GM04504 (cell line): ENCODE measurements at places on chromosomes 2 and 18.

DNA sequence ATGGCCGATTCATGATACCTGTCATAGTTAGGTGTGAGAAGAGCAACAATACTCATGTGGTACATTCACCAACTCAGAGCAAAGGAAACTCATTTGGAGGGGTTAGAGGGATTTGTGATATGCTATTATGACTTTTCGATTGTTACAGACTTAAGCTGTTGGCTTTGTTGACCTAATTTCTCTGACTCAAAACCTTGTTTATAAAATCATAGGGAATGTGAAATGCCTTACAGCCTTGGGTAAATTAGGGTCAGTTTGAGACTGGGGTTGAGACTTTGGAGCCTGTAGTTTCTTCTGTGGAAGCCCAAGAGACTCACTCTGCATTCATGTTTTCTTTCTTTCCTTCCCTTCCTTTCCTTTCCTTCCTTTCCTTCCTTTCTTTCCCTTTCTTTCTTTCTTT is 261.9 kb downstream of the LRRTM1 start:
- no peak for DNase-seq

DNA sequence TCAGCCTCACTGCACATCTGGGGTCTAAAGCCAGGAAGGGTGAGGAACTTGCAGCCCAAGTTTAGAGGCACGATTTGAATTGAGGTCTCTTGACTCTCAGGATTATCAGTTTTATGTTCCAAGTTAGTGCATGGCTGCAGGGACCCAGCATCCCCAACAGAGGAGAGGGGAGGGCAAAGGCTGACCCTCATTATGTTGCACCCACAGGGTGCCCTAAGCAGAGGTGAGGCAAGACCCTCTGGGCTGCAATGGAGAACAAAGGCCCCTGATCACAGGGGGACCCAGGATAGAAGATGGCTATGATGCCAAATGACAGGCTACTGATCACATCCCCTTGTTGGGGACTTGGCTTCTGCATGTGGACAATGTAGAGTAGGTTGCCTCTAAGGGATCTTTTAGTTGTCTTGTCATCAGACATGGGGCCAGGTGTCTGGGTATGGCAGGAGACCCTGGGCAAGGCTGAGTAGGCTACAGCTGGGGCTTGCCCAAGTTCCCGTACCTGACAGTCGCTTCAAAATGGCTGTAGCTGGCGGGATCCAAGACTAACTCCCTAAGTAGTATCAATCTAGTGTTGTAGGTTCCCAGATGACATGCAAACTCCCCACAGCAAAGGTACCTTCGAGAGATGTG is 4.5 kb upstream of the GDF7 start:
- DNase-seq: no peak

- DNase-seq: no peak
Observed at GRCh38 chr18:4309227-4309626, 145.9 kb downstream of the DLGAP1 start.

GRCh38 chr2:98647636-98648035 is 39.2 kb downstream of the UNC50 start:
- DNase-seq: no peak

DNA sequence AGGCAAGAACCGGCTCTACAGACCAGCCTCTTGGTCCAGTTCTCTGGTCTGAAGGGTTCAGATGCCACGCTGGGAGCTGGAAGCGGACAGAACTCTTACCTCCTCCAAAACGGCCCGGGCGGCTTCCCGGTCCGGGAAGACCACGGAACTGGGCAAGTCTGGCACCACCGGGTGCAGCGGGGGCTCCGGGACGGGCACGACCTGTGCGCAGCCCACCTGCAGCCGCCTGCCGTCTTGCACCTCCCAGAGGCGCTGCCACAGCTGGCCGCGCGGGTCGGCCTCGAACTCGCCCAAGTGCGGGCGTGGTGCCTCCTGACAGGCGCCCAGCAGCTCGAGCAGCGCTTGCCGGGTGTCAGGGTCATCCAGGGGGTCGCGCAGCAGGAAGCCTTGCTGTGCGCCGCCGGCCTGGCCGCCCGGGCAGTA is 773 bp downstream of the CMPK2 start:
- DNase-seq: no peak

GRCh38 chr2:101842471-101842870 is 145.0 kb downstream of the MAP4K4 start:
- no peak for DNase-seq

- no peak for DNase-seq
Observed at GRCh38 chr2:131006561-131006960, 86.7 kb downstream of the FAM168B start.

- DNase-seq: peak; percentile 19
Observed at GRCh38 chr2:171957061-171957460, 34.8 kb downstream of the HAT1 start.

GRCh38 chr2:193966590-193966989 is 1690.4 kb upstream of the SLC39A10 start:
- peak; percentile 20 for DNase-seq

DNA sequence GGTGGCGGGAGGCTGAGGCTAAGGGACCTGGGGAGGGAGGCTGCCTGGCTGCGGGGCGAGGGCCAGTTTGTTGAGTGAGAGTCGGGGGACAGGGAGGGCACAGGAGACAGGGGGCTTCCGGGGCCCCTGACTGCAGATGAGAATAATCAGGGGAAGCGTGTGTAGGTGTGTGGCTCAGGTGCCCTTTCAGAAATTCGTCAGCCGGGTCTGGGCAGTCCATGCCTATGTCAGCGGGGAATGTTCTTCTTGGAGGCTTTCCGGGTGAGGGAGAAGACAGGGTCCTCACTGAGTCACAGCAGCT is 52.3 kb upstream of the OTOF start:
- no peak for DNase-seq

- no peak for DNase-seq
Observed at GRCh38 chr2:56287974-56288373, 104.2 kb downstream of the CCDC85A start.

- no peak for DNase-seq
Observed at GRCh38 chr2:18924386-18924785, 335.0 kb upstream of the NT5C1B start.

DNA sequence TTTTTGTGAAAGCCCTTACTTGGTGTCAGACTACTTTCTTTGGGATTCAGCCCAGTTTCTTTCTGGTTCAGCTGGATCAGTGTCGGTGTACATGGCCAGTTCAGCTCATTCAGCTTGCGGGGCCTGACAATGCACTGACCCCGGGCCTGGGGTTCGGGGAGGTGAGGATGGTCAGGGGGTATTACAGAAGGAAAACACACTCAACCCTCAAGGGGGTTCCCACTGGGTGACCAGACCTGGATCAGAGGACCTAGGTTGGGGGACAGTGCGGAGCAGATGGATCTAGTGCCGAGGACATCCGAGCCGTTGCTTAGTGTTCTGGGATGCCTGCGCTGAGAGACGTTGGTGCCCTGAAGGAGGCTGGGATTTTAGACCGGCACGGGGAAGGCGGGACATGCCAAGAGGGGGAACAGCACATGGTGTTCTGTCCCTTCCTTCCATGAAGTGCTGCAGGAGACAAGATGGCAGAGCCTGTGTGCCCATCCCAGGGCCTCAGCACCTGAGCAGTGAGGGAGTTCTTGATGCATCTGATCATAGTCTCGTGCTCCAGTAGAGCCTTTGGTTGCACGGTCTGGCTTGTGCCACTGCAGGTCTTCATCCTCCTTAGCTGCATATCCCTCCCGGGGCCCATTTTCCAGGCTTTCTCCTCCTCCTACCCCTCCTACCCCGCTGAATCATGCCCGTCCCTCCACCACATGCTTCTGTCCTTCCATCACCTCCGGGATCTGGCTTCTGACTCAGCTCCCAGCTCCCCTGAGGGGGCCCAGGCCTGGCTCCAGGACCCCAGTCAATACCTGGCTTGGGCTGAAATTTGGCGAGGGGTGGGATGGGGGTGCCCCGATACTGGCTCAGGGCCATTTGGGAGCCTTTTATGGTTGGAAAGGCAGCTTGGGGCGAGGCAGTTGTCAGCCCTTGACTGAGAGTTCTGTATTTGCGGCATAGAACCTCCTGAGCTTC is 18.0 kb downstream of the SPEG start:
- peak; percentile 92 for DNase-seq

- DNase-seq: no peak
Observed at GRCh38 chr2:65231121-65231520, 3.5 kb downstream of the ACTR2 start.
